ENCODE measurements at places on chromosomes 2 and 18.

DNA sequence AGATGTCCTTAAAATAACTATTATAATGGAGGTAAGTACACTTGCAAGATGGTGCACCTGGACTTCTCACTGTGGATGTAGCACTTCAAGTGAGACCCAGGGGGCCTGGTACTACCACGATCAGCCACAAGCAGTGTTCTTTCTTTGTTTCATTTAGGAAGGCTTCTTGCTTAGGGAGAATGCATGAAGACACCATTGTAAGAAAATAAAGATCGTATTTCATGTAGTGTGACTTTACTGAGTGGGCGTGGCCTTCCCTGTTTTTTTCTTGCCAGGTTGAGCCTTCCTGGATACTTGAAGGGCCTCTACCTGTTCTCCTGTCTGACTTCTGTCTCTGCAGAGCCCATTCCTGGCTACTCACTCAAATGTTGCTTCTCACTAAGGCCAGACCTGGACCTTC lies 615.6 kb upstream of the SOX11 start:
- no peak for DNase-seq

GRCh38 chr2:111235192-111236015 lies 114.7 kb downstream of the BCL2L11 start:
- no peak for DNase-seq

DNA sequence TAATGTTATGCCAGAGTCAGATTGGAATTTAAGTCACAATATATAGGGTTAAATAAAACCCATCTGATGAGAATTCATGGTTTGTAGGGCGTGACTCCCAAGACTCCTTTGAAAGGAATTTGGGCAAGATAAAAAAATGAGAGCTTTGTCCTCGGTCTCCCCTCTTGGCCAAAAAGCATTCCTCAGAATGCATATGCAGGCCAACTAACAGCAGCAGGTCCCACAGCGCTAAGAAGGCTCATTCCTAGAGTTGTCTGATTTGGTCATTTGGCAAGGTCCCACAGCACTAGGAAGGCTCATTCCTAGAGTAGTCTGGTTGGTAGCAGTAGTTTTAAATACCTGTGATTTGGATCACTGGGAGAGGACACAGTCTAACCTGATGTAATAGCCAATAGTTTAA lies 106.3 kb upstream of the B3GNT2 start:
- no peak for DNase-seq

DNA sequence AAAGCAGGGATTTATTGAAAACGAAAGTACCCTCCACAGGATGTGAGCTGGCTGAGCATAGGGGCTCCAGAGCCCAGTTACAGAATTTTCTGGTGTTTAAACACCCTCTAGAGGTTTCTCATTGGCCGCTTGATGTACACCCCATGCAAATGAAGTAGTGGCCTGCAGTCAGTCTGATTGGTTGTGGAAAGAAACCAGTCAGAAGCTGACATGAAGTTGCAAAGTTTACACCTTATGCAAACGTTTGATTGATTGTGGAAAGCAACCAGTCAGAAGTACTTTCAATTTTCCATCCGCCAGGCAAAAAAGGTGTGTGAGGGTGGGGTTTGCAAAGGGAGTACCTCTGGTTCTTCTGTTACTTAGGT lies 62.3 kb downstream of the VWA3B start:
- DNase-seq, result no peak

- no peak for DNase-seq
Observed at GRCh38 chr2:216516730-216517350, 18.2 kb downstream of the RPL37A start.

- no peak for DNase-seq
Observed at GRCh38 chr2:19944205-19944845, 42.5 kb upstream of the TTC32 start.

- DNase-seq, result no peak
Observed at GRCh38 chr2:164675027-164675426, 53.7 kb upstream of the GRB14 start.

Data from progenitor cell of endocrine pancreas (in vitro differentiated cells).